Activated CD8-positive, alpha-beta memory T cell treated with anti-CD3 and anti-CD28 coated beads for 4 hours (primary cell): ENCODE measurements at places on chromosomes 5 and 9.

DNA sequence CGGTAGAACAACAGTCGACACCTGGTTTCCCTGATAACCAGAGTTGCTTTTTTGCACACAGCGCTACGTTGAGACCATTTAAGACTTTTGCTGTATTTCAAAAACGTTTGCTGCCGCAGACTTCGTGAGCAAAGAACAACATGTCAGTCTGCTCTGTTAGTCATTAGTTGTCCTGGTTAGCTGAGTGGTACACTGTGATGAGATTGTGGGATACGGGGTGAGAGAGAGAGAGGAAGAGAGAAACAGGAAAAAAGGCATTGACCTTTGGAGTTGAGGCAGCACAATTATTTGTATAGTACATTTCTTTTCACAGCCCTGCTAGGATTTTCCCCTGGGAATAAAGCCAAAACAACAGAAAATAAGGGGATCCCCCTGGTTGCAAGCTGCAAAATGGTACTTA is 306.1 kb upstream of the WWC1 start:
- DNase-seq, result no peak

- DNase-seq, result no peak
Measured at GRCh38 chr9:69877852-69878514, 57.4 kb downstream of the CFAP95 start.

- DNase-seq, result no peak
Measured at GRCh38 chr5:171123417-171123816, 185.6 kb upstream of the TLX3 start.

DNA sequence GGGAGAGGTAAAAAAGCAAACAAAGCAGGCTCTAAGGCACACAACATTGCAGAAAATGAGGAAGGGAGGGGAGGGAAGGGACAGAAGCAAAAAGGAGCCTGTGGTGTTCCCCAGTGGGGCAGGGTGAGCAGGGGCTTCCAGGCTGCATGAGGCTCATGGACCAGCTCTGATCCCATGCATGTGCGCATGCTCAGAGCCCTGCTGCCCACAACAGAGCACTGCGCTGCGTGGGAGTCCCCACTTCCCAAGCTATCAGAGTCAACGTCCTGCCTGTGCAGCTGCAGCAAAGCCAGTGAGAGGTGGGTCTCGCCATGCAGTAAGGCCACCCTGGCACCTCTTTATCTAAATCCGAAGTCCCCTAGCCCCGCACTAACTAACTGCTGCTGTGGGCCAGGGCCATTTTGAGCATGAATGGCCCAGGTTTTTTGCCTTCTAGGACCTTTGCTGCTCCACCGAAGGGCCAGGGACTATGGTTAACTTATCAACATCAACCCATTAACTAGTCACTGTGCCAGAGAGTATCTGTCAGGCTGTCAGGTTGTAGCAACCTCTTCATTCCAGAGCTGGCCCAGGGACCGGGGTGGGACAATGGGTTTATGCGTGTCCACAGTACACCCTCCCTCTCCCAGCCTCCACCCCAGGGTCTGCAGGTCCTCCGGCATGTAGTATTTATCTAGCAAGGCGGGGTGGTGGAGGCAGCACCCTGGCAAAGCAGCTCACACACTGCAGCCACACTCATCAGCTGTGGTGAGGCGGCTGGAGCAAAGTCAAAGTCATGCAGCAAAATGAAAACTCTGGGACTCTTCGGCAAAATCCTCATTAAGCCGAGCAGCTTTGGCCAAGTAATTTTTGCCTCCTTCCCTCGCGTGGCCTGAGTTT is 123.6 kb downstream of the SAXO1 start:
- DNase-seq, result no peak

DNA sequence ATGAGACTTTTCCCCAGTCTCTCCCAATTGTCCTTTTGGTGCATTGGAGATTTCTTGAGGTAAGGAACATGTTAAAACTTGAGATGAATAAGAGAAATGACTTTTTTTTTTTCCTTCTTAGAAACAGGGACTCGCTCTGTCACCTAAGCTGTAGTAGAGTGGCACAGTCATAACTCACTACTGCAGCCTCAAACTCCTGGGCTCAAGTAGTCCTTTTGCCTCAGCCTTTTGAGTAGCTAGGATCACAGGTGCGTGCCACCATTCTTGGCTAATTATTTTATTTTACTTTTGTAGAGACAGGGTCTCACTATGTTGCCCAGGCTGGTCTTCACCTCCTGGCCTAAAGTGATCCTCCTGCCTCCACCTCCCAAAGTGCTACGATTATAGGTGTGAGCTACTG is 25.9 kb downstream of the CDC42SE2 start:
- no peak for DNase-seq

- no peak for DNase-seq
Measured at GRCh38 chr5:62066761-62067277, 239.2 kb upstream of the KIF2A start.

- peak; percentile 39 for DNase-seq
Measured at GRCh38 chr5:132272311-132273210, 15.1 kb downstream of the PDLIM4 start.

- DNase-seq, result no peak
Measured at GRCh38 chr5:96995419-96995818, 59.5 kb downstream of the LNPEP start.

GRCh38 chr9:27176971-27177370 is 67.9 kb downstream of the TEK start:
- DNase-seq, result no peak

- DNase-seq, result no peak
Measured at GRCh38 chr9:35519692-35520363, 29.9 kb downstream of the RUSC2 start.

- no peak for DNase-seq
Measured at GRCh38 chr5:118440496-118440895, 547.9 kb downstream of the DTWD2 start.

DNA sequence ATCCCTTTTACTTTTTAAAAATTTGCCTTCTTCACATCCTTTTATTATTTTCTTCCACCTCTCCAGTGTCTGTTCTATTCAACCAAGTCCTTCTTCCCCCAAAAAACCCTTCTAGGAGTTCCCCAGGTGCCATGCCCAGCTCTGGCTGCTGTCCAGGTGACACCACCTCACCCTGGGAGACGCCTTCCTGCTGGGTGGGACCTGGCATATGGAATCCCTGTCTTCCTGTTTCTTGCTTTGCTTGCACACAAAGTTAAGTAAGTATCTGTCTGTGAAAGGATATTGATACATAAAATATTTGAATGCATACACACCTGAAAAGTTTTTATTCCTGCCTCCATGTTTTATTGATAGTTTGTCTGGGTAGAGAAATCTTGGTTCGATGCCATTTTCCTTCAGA is 23.1 kb upstream of the MED10 start:
- no peak for DNase-seq
